DMS 273 treated with DMSO at 0.1 percent for 48 hours (cell line): ENCODE measurements at places on chromosomes 3 and 15.

- no peak for DNase-seq
Observed at GRCh38 chr15:63909819-63910437, 76.2 kb upstream of the HERC1 start.

GRCh38 chr15:100900136-100900794 is 18.9 kb upstream of the LRRK1 start:
- no peak for DNase-seq

- DNase-seq, result no peak
Observed at GRCh38 chr15:77505556-77505955, 84.9 kb downstream of the HMG20A start.

DNA sequence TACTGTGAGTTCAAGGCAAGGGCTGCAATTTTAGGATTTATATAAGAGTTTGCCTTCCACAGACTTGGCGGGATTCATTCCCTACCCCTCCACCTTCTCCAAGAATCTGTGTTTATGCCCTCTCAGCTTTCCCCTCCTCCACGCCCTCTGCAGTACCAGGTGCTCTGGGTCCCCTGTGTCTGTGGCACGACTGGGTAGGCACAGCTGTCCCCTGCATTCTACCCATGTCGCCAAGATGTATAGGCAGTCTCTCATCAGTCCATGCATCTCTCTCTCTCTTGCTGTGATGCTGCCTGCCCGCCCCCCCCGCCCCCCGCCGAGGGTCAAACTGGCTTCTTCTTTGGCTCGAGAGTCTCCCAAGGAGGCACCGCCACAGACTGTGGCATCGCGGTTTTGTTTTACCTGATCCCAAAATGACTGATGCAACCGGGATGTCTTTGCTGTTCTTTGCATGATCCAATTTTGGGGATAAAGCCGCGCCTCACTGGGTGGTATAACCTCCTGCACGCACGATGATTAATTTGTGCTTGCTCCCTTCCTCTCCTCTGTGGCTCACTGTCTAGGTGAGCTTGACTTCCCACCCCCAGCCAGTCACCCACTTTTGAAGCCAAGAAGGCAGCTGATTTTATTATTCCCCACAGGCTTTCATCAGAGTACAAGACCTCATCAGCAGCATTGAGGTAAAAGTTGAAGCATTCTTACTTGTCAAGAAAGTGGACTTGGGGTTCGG is 43.7 kb downstream of the EFCAB12 start:
- DNase-seq, result no peak

GRCh38 chr3:138513090-138513843 is 78.9 kb downstream of the ESYT3 start:
- DNase-seq, result no peak

DNA sequence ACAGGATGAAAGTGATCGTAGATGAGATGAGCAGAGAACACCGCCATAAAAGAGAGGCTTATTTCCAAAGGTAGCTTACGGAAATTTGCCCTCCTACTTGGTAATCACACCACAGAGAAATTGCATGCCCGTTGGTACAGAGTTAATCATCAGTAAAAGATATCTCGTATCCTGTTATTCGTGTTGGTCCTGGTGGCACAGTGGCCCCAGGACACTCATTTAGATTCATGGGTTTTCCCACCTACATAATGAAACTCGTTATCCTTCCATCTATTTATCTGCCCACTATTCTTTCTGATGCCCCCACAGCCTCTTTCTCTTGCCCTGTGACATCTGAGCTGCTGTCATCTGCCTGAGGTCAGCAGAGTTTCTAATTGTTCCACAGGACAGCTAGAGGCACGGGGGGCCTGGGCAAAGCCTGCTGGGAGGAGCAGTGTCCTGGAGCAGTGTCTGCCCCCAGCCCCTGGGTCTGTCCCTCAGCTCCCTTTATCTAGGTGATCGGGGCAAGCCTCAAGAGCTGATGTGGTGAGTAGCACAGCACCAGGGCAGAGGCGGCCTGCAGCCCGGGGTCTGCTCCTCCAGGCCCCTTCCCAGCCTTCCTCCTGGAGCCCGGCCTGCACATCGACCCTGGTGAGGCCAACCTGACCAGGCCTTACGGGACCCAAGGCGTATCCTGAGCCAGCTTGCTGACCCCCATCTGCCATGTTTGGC is 42.2 kb downstream of the PXYLP1 start:
- DNase-seq, result no peak

- no peak for DNase-seq
Observed at GRCh38 chr3:45234250-45234649, 8.2 kb upstream of the TMEM158 start.

DNA sequence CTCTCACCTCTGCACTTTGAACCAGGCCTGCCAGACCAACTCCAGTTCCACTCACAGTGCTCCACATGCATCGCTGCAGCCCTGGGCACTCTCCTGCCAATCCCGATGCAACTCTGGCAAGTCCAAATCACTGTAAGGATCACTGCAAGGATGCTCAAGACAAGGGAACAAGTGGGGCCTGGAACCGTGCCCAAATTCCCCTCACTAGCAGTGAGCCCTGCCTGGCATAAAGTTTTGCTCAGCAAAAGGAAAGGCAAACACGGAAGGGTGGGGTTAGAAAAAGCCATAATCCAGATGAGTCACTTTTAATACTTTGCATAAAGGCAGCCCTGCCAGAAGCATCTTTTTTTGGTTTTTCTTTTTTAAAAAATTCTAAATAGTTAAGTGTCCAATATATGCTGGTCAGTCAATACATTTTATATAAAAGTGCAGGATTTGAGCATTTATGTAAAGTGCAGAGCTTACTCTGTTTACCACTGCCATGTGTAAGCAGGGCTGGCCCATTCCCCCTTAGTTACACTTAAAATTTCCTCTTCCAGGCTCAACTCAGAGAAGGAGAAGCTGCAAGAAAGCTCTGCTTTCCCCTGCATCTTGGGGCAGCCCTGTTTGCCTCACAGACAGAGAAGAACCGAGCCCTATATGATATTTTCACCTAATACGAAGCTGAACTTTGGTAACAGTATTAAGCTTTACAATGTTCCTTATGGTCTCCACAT is 102.2 kb downstream of the CD47 start:
- DNase-seq, result no peak

GRCh38 chr3:452221-452620 is 255.7 kb downstream of the CHL1 start:
- no peak for DNase-seq

DNA sequence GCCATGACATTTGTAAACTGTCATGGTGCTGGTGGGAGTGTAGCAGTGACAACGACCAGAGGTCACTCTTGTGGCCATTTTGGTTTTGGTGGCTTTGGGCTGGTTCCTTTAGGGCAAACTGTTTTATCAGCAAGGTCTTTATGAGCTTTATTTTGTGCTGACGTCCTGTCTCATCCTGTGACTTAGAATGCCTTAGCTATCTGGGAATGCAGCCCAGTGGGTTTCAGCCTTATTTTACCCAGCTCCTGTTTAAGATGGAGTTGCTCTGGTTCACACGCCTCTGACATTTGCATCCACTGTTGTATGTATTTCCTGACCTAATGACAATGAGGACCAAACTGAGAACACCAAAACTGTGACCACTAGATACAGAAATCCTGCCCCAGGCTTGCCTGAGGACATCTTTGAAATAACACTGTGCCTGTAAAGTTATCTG is 37.6 kb downstream of the RAB8B start:
- no peak for DNase-seq

- no peak for DNase-seq
Observed at GRCh38 chr3:87461036-87461435, 184.7 kb upstream of the POU1F1 start.

DNA sequence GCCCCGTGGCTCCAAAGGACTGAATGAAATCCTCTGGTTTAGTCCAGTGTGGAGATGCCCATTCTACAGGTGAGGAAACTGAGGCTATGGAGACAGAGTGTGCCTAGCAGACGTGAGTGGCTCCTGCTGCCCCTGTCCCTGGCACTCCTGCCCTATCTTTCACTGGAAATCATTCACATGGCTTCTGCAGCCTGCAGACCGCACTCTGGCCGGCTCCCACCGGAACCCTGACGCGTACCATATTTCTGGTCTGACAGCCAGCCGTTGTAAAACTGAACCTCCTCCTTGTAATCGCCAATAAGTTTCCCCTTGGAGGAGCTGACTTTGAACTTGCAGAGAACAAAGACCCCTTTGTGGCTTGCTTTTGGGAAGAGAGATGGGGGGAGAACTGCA is 136.5 kb downstream of the CHSY1 start:
- no peak for DNase-seq

DNA sequence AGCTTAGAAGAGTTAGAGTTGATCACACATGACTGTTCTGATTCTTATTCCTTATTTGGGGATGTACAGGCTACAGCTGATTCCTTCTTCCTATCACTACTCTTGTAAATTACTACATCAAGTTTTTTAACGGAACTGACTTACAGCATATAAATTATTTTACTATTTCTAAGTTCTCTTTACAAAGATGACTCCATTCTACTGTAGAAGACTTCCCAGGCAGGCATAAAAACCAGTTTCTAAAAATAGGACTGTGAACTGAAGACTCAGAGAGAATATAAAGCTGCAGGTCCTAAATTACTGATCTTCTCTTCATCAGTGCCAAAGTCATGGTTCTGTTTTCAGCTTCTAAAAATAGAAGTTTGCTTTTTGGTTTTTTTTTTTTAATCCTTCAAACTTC is 38.9 kb downstream of the ANO10 start:
- no peak for DNase-seq

GRCh38 chr3:16048435-16049318 is 125.8 kb upstream of the GALNT15 start:
- peak; percentile 24 for DNase-seq

DNA sequence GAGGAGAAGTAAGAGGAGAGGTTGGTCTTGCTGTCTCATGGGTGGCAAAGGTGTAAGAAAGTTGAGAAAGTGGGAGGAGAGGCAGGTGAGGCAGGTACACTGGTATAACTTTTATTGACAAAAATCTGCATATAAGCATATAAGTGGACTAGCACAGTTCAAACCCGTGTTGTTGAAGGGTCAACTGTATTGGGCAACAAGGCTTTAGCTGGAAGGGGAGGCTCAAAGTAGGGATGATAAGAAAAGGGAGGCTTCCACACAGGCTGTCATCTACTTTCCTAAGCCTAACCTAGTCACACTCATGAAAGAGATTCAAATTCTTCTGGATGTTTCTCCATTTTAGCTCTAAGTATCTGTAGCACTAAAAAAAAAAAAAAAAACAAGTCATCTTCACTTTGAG is 188.1 kb upstream of the SEMA6D start:
- DNase-seq, result no peak

DNA sequence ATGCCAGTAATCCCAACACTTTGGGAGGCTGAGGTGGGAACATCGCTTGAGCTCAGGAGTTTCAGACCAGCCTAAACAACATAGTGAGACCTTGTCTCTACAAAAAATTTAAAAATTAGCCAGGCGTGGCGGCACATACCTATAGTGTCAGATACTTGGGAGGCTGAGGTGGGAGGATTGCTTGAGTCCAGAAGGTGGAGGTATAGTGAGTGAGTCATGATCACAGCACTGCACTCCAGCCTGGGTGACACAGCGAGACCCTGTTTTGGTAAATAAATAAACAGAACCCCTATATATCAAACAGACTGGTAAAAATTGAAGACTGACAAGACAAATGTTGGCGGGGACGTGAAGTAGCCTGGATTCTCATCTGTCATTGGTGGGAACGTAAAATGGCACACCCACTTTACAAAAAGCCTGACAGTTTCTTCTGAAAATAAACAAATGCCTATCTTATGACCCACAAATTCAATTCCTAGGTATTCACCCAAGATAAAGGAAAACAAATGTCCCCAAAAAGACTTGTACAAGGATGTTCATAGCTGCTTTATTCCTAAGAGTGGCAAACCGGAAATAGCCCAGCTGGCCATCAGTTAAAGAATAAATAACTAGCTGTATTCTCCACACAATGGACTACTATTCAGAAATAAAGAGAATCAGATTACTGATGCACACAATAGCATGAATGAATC is 47.0 kb upstream of the GK5 start:
- no peak for DNase-seq

DNA sequence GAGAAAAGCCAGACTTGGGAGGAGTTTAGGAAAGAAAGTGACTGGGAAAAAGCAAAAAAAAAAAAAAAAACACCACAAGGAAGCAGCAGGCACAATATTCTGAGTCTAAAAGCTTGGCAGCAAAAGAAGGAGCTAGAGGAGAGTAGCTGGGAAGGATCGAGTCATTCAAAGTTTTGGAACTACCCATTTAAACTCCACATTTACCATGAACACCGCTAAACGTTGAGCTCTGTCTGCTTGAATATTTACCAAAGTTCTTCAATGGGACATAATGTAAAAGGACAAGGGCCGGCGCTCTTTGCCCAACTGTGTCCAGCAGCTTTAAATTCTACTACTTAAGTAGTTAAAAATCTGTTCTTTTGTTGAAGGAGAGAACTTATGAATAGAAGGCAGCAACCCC is 481.9 kb downstream of the FOXP1 start:
- no peak for DNase-seq

DNA sequence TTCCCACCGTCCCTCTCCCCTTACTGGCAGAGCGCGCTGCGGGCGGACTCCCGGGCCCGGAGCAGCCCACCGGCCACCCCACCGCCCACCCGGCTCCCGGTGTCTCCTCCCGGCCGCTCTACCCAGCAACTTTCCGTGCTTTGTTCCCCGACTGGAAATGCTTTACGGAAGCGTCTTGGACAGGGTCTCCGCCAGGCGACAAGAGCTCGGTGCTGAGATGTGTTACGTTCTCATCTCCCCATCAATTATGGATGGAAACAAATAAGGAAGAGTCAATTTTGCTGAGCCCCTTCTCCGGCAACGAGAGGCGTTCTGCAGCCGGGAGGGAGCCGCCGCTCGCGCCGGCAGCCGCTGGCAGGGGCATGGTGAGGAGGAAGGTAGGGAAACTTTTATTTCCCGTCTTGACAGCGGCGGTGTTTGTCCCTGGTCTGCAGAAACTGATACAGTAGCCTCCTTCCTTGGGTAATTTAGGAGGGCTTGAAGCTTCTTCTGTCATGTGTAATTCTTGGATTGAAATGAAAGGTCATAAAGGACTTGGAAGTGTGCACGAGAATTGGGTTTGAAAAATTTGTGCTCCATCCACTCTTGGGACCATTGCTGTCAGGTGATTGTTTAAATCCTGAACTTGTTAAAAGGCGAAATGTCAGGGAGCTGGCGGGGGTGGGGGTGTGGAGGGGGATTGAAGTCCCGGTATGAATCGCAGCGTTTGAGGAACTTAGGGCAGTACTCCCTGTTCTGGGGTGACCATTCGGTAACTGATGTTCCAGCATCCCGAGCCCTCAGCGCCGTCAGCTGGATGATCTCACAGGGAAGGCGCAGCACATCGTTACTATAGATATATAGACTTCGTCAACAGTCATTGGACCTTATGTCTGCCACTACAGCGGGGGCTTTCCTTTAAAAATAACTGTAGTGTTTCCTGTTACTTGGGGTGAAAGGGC is 1.5 kb downstream of the SEMA6D start:
- no peak for DNase-seq

- no peak for DNase-seq
Observed at GRCh38 chr3:190614226-190615059, 100.6 kb downstream of the IL1RAP start.

GRCh38 chr3:184169896-184170875 is 4.5 kb upstream of the AP2M1 start:
- DNase-seq, result no peak

DNA sequence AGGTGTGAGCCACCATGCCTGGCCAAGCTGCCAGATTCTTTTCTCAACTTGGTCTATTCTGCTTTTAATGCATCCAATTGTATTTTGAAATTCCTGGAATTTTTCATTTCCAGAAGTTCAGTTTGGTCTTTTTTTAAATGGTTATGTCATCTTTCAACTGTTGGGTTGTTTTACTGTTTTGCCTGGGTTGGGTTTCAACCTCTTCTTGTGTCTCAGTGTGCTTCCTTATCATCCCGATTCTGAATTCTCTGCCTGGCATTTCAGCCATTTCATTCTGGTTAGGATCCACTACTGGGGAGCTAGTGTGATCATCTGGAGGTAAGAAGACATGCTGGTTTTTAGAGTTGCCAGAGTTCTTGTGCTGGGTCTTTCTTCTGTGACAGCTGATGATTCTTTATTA is 61.5 kb downstream of the LRRC49 start:
- DNase-seq, result no peak
